Activated CD8-positive, alpha-beta memory T cell treated with anti-CD3 and anti-CD28 coated beads for 24 hours (primary cell): ENCODE measurements at places on chromosomes 16 and 17.

DNA sequence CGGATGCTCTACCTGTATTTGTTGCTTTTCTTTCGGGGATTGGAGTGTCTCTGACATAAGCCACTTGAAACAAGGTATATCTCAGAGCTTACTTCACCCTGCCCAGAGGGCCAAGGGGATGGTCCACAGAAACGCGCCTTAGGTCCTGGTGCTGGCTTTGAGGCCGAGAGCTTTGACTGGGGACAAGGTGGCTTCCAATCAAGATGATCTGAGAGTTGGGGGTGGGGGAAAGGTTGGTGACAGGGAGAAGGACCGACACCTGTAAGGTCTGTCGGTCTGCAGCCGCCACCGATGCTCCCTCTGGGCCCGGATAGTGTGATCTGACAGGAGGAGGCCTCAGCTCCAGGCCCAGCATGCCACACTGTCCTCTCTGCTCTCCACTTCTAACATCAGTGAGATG is 21.8 kb upstream of the SPATA32 start:
- DNase-seq, result no peak

DNA sequence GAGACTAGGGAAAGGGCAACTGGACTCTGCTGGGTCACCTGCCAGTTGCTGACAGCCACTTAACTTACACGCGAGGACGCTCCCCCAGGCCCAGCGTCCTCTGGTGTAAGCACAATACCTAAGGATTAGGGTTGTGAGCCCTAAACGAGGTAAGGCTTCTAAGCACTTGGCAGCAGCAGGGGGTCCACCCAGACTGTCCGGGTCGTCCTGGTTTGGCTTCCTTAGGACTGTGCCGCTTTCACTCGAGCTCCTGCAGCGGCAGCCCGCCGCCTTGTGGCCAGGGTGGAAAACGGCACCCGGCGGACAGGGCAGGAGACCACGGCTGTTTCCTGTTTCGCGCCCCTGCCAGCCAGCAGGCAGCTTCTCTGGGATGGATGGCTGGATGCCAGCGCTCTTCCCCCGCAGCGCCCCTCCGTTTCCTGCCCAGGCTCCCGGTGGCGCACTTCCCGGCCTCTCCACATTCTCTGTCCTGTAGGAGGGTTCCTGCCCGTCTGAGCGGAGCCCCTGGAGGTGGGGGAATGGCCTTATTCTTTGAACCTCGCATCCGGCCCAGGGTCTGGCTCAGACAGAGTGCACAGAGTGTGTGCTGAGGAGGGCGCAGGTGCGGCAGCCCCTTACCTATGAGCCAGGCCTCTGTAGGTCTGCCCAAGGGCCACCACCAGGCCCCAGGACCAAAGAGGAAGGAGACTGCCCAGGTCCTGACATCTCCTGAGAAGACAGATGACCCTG is 47.0 kb upstream of the AMZ2 start:
- peak; percentile 92 for DNase-seq

DNA sequence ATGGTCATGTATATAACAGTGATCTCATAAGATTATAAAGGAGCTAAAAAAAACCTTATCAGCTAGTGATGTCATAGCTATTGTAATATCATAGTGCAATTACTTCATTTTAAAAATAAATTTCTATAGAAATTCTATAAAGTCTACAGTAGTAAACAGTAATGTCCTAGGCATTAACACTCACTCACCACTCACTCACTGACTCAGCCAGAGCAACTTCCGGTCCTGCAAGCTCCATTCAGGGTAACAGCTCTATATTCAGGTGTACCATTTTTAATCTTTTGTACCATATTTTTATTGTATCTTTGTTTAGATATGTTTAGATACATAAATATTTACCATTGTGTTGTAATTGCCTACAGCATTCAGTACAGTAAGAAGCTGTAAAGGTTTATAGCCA is 524.4 kb upstream of the CDH5 start:
- no peak for DNase-seq

DNA sequence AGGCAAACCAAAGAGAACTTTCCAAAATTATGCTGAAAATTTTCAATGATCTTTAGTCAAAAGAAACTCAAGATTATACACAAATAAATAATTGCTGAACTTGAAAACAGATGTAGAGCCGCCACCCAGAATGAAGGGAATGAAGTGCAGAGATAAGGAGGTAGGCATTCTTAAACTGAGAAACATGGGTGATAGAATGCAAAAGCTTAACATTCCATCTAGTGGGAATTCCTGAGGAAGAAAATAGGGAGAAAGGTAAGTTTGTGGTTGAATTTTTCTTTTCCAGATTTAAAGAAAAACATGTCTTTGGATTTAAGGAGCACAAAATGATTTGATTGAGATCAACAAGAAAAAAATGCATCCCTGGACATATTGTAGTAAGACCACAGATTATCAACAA is 108.3 kb downstream of the ELAC2 start:
- DNase-seq, result no peak

GRCh38 chr17:66812571-66812970 is 22.3 kb upstream of the CACNG5 start:
- DNase-seq, result no peak

DNA sequence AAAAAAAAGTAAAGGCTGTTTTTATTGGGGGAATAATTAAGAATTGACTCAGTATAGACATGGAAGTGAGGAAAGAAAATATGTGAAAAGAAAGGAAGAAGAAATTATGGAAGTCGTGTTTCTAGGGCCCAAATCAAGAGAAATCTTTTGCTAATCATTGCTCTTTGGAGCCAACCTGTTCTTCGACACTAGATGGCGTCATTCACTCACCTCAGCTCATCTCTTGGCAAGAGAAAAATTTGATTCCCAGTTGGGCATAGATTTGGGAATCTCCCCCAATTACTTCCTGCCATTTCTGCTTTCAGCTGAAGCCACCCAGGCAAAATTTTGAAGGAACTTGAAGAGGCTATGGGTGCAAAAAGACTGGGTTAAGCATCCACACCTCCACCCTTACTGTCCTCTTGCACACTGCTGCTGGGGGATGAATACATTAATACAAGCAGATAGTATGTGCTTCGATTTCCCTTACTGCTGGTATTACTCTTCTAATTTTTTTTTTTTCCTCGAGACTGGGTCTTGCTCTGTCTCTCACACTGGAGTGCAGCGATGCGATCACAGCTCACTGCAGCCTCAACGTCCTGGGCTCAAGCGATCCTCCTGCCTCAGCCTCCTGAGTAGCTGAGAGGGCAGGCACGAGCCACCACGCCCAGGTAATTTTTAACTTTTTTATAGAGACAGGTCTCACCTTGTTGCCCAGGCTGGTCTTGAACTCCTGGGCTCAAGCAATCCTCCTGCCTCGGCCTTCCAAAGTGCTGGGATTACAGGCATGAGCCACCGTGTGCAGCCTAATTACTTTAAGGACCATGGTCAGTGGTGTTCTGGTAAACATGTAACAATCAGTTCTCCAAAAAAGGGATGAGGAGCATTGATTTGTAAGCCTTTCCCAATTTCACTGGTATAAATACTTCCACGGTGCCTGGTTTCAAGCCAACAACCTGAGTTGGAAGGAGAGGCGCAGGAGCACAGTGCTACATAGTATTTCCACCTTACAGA is 13.5 kb downstream of the PSMD7 start:
- DNase-seq, result no peak

DNA sequence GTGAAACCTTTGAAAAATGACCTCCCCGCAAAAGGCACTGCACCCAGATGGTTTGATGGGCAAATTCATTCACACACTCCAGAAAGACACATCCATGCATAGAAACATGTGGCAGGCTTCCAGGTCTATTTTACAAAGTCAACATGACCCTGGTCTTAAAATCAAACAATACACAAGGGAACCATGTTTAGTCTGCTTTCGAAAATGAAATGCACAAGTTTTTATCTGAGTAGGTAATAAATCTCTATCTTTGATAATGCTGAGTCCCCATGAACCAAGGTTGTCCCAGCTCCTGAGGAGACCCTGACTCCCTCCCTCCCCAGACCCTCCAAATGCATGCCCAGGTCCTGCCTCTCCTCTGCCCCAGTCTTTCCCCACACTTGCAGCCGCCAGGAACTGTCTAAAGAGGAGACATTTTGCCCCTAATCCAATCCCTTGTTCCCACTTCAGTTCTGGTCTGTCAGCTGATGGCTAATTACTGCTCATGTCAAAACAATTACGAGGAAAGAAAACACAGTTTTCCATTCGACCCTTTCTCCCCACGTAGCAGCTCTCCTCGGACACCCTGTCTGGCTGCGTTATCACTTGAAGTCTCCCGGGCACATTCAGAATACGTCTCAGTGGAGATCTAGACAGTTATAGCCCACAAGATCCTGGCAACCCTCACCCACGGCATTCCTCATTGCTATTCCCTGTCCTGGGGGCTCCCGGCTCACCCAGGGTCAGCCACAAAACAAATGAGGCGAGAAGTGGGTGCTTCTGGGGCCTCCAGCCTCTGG is 68.8 kb upstream of the RCVRN start:
- no peak for DNase-seq

DNA sequence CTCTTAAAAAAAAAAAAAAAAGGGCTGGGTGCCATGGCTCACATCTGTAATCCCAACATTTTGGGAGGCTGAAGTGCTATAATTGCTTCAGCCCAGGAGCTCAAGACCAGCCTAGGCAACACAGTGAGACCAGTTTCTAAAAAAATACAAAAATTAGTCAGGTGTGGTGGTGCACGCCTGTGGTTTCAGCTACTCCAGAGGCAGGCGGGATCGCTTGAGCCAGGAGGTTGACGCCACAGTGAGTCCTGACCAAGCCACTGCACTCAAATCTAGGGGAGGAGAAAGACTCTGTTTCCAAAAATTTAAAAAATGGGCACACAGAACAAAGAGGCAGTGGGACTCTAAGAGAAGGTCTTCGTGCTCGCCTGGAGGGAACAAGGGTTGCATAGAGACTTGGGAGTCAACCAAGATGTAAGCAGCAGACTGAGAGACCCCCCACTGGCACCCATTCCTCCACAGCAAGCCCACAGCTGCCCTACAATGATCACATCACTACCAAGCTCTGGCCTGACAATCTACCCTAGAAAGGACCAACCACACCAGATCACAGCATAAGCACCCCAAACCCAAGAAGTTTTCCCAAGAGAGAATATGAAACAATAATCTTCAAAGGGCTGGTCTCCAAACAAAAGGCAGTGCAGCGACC is 121.6 kb downstream of the ANKRD11 start:
- no peak for DNase-seq

DNA sequence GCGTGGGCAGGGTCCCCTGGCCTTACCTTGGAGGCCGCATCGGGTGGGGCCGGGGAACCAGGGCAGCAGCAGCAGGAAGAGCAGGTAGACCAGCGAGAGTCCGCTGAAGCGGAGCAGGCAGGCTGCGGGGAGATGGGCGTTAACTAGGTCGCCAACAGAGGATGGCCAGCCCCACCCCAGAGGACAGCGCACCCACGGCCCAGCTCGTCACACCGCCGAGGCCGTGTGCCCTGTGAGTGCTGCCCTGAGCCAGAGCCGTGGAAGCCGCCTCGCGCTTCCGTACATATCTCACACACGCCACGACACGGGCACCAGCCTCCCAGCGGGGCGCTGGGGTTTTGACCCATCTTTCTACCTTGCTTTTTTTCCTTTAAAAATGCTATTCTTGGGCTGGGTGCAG is 35.7 kb downstream of the PIEZO1 start:
- no peak for DNase-seq

GRCh38 chr16:87076950-87077749 is 240.0 kb downstream of the C16orf95 start:
- DNase-seq, result peak; percentile 62

GRCh38 chr16:56264609-56264972 is 73.3 kb downstream of the GNAO1 start:
- no peak for DNase-seq

- DNase-seq, result peak; percentile 72
Measured at GRCh38 chr16:14249291-14250032, 178.3 kb downstream of the MRTFB start.

- peak; percentile 56 for DNase-seq
Measured at GRCh38 chr17:8160741-8161221, 2.0 kb downstream of the VAMP2 start.

DNA sequence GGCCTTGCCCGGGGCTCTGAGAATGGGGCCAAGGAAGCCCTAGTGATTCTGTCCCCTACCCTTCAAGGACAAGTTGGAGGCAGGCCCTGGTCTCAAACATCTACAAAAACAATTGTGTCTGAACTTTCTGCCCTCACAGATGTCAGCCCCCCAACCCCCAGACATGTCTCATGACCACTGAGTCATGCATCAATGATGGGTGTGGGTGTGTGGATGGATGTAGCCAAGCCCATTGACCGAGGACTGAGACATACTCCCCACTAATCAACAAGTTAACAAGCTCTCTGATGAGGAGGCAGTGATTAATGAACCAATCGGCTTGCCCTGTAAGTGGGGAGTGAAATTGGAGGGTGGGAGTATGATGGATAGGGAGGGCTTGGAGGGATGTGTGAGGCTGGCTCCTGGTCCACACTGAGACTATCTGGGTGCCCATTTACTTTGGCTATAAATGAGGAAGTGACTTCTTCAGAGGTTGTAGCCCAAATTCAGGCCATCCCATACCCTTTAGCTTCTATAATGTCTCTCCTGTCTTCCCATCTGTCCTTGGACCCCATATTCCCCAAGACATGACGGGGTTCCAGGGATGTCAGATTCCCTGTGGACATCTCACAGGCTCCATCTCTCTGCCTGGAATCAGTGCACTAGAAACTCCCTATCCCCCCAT is 97.1 kb upstream of the TMEM97 start:
- DNase-seq, result no peak

DNA sequence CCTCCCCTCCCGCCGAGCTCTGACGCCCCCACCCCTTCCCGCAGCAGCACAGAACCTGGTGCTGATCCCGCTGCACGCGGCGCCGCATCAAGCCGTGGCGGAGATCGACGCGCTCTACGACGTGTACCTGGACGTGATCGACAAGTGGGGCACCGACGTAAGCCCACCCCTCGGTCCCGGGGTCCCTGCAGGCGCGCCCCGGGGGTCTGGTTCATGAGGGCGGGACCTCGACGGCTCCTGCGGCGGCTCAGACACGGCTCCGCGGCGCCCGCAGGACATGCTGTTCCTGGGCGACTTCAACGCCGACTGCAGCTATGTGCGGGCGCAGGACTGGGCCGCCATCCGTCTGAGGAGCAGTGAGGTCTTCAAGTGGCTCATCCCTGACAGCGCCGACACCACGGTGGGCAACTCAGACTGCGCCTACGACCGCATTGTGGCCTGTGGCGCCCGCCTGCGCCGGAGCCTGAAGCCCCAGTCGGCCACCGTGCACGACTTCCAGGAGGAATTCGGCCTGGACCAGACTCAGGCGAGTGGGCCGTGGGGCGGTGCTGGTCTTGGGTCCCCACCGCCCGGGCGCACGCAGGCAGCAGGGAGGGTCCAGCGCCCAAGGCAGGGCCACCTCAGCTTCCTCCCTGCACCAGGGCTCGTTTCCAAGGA is 1.4 kb downstream of the DNASE1L2 start:
- no peak for DNase-seq

DNA sequence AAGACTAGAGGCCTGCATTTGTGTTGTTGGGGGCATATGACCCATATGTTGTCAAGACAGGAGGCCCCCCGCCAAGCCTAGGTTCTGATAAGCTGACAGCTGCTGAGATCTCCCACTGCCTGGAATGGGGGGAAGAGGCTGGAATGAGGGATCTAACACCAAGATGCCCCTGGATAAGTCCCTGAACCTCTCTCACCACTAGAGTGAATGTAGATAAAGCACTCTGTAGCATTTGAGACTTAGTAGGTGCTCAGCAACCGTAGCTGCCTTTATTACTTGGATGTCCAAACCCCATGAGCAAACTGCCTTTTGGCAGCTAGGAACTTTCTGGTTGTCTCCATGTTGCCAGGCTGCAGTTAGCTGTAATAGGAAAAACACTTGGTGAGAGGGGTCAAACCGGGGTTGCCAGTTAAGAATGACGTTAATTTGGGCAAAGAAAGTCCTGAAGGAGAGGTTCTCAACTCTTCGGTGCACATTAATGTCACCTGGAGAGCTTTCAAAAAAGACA is 4.4 kb upstream of the RASL10B start:
- DNase-seq, result no peak

GRCh38 chr16:54283725-54284318 is 2.8 kb downstream of the IRX3 start:
- no peak for DNase-seq
